Stromal cell of bone marrow (primary cell): ENCODE measurements at places on chromosomes 5 and 9.

DNA sequence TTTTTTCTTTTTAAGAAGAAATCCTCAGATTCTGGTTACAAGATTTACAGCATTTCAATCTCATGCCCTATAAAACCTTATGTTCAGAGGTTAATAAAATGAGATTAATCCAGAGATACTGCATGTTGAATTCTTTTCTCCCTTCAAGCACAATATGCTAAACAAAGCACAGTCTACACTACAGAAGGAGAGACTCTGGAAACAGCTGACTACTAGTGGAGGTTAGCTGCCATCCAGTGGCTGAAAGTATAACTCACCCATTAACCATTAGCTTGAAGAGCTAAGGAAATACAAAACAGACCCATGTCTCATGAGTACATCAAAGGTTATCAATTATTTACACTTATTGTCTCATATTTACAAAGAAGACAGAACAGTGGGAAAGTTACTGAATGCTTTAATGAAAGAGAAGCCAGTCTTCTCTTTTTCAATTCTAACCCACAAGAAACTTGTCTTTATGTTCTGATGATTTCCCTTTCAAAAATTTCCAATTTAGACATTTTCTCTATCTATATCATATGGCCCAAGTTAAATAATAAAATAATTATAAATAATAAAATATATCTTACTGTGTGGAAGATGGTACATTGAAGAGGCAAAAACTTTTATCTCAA, 12.7 kb upstream of the DNAH5 start:
- peak; percentile 38 for DNase-seq

GRCh38 chr5:15575666-15576065, 75.7 kb downstream of the FBXL7 start:
- no peak for DNase-seq

DNA sequence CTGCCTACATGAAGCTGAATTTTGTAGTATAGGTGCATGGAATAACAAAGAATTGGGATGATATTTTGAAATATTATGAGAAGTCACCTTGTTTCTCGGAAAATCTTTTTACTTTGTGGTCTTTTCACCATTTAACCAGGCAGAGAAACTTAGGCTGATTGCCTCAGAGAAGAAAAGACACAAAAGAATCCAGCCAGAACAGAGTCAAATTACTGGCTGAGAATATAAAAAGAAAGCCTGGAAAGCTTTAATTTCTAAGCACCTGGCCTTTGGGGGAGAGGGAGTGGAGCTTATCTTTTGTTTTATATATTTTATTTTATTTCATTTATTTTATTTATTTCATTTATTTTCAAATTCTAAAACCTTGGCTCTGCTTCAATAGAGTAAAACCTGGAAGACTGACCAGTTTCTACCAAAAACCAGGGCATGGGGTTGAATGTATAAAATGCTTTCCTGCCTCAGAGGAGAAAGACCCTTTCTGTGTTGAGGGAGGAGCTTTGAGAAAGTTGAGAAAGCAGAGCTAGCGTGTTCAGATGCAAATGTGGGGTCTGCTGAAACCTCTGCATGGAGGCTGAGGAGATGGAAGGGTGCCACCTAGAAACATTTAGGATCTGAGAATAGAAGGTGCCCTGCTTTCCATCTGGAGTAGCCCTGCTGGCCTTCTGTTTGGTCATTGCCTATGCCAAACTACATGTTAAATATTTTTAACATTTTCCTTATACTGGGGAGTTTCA, 81.6 kb downstream of the NREP start:
- DNase-seq: no peak

DNA sequence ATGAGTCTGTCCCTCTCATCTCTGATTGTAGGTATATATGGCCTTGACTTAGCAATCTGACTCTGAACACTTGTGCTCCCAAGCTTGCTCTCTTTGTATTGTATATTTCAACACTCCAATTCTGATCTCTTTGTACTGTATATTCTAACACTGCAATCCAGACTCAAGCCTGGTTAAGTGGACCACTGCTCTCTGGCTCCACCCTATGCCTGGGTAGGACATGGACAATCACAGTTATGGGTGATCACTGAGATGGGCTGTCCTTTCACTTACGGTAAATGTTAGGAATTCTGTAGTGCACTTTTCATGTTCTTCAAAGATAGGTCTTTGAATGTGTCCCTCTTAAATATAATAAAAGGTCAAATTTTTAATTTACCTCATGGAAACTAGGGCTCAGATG, 165.1 kb downstream of the TLR4 start:
- no peak for DNase-seq

DNA sequence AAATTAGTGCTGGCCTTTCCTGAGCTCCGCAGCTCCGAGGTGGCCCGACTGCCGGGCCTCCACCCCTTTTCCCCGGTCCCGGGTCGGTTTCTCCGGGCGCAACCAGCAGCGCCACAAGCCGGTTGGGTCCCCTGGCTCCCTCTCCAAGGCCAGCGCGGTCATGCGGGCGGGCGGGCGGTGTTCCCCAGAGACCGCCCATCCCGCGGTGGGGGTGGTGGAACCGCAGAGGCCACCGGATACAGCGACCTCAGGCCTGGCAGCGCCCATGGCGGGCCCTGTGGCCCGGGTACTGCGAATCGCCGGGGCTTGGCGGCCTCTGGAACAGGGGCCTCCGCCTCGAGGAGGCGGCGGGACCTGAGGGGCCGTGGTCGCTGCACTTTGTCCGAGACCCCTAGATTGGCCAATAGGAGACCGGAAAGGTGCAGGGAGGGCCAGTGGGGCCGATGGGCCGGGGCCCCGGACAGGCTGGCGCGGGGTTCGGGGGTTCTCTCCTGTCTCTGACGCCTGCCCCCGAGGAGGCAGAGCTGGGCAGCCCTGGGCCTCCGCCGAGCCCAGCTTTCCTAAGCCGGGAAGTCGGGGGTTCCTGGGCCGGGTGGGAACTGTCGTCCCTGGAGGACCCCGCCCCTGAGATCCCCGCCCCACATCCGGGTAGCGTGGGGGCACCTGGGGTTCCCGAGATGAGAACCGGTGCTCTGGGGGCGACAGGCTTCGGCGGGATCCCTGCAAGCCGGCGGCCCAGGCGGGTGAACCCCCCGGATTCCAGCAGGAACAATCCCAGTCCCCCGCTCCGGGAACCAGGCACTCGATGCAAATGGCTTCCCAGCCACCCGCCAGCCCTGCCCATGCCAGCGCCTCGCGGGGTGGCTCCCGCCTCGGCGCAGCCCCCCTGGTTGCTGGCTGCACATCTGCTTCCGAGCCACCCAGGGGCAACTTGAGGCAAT, 293.9 kb downstream of the ZSWIM6 start:
- no peak for DNase-seq

- DNase-seq: no peak
Measured at GRCh38 chr9:136978865-136979544, 1.7 kb downstream of the PTGDS start.

GRCh38 chr5:2178071-2178477, 295.3 kb upstream of the IRX4 start:
- DNase-seq: no peak

DNA sequence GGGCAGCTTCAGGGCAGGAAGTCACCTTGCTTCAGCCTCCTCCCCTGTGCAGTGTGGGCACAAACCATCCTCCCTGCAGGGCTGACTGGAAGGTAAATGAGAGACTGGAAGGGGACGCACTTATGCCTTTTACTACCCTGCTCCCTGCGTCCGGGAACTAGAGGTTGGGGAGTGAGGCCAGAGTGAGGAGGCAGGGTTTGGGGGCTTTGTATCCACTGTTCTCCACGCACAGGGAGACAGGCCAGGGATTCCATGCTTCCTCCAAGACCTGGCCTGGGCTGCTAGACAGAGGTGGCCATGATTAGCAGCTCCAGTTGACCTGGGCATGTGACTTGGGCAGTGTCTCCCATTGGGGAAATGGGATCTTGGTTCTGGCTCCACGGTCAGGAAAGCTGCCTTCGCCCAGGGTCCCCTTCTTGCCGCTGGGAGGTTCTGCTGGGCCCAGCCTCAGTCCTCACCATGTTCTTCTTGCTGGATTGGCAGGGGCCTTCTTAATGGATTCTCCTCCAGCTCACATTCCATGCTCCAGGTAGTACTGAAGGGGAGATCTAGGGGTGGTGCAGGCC, 37.0 kb upstream of the PSD2 start:
- DNase-seq: no peak

DNA sequence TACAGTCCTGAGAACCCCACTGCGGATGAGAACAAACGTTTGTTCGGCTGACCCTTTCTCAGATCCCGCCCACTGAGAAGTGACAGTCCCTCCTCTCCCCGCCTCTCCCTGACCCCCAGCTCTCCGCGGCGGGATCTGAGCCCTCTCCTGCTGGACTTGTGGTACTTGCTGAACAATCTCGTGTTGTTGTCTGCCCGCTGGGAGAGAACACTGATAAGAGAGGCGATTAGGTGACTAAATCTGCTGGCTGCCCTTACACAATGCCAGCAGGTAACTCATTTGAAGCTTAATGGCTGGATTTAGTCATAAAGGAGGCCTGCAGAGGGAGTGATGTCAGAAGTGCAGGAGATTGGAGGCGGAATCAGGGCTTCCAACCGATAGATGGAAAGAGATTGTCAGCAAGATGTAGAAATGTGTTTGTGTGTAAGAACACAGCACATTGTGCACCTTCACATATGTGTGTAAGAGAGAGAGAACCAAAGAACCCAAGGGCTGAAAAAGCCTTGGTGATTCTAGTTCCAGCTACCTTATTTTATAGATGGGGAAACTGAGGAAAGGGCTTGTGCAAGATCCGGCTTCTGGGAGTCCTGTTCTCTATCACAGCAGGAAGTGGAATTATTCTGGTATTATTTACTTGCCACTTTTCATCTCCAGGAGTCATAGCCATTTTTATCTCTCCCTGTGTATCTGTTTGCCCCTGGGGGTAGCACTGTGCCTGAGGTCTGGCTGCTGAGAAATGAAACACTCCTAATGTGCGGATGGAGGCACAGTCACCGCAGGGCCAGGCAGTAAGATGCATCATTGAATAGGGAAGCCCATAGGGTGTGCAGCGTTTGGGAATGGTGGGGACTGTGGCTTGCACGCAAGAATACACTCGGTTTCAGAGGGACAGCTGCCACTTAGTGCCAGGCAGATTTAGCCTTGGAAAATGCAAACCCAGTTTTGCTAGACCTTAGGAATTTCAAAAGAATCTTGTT, 203.7 kb upstream of the MSX2 start:
- DNase-seq: no peak

DNA sequence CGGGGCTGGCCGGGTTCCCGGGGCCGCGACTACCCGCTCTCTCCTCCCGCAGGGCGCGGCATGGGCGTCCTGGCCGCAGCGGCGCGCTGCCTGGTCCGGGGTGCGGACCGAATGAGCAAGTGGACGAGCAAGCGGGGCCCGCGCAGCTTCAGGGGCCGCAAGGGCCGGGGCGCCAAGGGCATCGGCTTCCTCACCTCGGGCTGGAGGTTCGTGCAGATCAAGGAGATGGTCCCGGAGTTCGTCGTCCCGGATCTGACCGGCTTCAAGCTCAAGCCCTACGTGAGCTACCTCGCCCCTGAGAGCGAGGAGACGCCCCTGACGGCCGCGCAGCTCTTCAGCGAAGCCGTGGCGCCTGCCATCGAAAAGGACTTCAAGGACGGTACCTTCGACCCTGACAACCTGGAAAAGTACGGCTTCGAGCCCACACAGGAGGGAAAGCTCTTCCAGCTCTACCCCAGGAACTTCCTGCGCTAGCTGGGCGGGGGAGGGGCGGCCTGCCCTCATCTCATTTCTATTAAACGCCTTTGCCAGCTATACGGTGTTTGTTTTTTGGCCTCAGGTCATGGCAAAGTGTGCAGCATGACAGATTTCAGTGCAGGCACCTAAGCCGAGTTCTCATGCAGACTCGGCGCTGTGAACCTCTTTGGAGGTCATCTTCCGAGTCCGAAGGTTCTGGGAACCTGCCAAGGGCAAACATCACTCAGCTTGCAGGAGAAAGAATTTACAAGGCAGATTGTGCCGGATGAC, 516 bp downstream of the MRPL41 start:
- no peak for DNase-seq

GRCh38 chr9:93059011-93059714, 662 bp downstream of the SUSD3 start:
- no peak for DNase-seq

DNA sequence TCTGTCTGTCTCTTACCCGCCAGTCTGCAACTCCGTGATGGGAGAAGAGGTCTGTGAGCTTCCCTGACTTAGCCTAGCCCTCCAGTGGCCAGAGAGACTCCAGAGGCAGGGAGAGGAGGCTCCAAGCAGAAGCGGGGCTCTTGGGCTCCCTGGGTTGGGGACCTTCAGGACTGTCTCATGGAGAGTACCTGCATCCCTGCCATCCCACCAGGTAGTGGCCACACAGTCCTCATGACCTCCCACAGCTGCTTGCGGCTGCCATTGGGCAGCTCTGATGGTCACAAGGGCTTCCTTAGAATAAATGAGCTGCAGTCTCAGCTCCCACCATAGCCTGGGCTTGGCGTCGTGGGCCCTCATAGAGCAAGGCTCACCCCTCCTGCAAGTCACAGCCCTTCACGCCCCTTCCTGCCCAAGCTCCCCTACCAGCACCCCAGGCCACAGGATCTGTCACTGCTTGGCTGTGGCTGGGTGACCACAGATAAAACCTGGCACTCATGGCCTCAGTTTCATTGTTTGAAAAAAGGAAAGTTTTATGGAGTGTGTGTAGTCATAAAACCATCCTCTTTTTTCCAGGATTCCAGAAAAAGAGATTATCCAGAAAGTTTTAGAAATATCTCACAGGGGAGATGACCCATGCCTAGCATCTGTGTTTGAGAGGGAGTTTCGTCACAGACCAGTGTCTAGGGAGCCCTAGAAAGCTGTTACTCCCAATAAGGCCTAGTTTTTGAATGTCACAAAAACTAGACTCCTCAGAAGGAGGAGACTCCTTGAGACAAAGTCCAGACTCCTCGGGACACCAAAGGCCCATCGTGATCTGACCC, 48.4 kb downstream of the PPARGC1B start:
- DNase-seq: no peak

GRCh38 chr9:36905101-36906066, 128.7 kb downstream of the PAX5 start:
- no peak for DNase-seq

DNA sequence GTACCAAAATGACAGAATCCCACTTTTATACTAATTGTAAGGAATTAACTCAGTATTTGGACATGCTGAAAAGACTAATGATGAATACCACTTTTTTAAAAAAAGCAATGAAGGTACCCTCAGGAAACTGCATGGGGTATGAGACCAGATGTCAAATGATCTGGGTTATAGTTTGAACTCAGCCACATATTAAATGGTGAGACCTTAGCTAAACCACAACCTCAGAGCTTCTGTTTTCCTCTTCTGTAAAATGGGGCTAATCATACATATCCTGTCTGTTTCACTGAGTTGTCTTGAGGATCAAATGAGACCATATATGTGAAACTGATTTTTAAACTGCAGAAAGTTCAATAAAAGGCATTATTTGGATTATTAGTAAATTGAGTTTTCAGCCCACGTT, 238.4 kb downstream of the AP3B1 start:
- no peak for DNase-seq

GRCh38 chr5:67490543-67491321, 294.1 kb upstream of the CD180 start:
- DNase-seq: no peak

DNA sequence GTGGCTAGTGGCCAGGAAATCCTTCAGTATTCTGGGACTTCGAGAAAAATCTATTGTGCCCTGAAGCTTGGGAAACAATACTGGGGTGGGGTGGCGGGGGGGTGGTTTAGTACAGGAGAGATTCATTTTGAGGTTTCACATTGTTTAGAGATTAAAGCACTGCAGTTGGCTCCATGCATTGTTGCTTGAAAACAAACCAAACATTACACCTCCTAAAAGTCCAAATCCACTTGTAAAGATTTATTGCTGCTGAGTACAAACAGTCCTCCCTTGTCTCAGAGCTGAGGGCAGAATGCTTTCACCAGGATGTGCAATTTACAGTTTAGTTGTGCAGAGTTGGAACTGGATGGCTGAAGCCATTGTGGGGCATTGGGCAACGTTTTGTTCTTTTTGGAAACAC, 49.4 kb downstream of the GGTA1 start:
- no peak for DNase-seq

GRCh38 chr5:152560512-152561137, 155.5 kb upstream of the NMUR2 start:
- peak; percentile 36 for DNase-seq
